ENCODE measurements at places on chromosomes 16 and 17.

GRCh38 chr16:59699786-59700185 is 965.7 kb upstream of the GOT2 start:
- no peak for DNase-seq

DNA sequence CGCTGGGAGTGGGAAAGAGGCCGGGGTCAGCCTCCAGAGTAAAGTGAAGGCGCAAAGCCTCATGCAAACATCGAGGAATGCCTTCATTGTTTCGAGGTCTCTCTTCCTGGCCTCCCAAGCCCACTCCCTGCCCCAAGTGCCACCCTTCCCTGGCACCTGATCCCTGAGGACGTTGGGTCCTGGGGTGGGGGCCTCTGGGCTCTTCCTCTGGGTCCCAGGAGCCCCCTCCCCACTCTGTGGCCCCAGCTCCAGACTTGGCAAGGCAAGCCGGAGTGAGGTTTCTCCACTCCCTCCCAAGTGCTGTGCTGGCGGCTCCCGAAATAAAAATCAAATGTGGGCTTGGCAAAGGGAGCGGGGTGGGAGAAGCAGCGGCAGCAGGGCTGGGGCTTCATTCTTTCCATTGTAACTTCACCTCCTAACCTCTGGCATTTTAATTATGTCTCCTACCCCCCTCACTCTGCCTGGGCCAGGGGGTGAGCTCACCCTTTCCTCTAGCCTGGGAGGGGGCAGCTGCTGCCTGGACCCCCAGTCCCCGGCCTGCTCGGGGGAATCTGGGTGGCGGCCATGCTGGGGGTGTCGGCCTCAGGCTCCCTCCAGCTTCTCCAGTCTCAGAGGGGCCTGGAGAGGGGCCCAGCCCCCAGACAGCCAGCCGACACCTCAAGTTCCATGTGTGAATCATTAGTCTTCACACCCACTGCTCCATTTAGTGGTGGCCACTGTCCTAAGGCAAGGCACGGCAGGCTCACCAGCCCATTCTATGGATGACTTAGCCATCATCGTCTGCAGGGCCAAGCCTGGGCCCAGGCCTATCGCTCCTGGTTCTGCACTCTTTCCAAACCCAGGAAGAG is 14.6 kb upstream of the TMEM92 start:
- DNase-seq: no peak

DNA sequence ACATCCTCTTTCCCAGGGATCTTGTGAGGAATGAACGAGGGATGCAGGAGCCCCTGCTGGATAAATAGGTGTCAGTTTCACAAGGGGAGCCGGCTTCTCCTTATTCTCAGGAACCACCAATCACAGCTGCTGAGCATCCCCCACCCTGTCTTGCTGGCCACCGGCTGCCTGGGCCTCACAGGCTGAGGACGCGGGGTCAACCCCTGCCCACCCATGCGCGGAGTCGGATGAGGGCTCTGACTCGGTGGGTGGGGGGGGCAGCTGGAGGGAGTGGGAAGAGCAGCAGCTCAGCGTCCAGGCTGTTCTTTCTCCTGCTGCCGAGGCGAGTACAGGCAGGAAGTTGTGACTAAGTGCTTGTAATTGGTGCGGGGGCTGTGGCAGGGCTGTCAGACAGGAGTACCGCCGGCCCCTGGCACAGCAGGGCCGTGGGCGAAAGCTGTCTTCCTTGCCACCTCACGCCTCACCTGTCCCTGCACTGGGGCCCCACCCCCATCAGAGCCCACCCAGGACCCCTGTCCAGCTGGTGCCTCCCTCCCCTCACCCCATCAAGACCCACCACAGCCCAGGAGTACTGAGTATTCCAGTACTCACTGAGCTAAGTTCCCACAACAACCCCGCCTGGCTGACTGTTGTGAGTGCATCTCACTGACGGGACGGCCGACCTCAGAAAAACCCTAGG is 11.0 kb upstream of the DPEP1 start:
- no peak for DNase-seq

DNA sequence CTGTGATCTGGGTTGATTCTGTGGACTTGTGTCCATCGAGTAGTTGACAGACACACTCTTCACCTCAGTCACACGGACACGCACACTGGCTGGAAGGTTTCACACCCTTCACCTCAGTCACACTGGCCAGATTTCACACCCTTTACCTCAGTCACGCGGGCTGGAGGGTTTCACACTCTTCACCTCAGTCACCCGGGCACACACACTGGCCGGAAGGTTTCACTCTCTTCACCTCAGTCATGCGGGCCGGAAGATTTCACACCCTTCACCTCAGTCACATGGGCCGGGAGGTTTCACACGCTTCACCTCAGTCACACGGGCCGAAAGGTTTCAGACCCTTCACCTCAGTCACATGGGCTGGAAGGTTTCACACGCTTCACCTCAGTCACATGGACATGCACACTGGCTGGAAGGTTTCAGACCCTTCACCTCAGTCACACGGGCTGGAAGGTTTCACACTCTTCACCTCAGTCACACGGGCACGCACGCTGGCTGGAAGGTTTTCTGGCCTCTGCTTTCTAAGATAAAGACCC is 96.2 kb downstream of the PGS1 start:
- peak; percentile 63 for DNase-seq

- DNase-seq: no peak
These were observed 1.0 kb upstream of the CA7 start for GRCh38 chr16:66843191-66843590.

- DNase-seq: no peak
These were observed 119.4 kb downstream of the OR1D5 start for GRCh38 chr17:2943981-2944380.

GRCh38 chr17:28147017-28147416 is 104.5 kb downstream of the NLK start:
- DNase-seq: no peak

- DNase-seq: no peak
These were observed 34.1 kb upstream of the SLC38A10 start for GRCh38 chr17:81328978-81329926.

- no peak for DNase-seq
These were observed 79.4 kb downstream of the RBFOX3 start for GRCh38 chr17:79531191-79532095.

- DNase-seq: no peak
These were observed 13.2 kb downstream of the IGFBP4 start for GRCh38 chr17:40456396-40456951.

DNA sequence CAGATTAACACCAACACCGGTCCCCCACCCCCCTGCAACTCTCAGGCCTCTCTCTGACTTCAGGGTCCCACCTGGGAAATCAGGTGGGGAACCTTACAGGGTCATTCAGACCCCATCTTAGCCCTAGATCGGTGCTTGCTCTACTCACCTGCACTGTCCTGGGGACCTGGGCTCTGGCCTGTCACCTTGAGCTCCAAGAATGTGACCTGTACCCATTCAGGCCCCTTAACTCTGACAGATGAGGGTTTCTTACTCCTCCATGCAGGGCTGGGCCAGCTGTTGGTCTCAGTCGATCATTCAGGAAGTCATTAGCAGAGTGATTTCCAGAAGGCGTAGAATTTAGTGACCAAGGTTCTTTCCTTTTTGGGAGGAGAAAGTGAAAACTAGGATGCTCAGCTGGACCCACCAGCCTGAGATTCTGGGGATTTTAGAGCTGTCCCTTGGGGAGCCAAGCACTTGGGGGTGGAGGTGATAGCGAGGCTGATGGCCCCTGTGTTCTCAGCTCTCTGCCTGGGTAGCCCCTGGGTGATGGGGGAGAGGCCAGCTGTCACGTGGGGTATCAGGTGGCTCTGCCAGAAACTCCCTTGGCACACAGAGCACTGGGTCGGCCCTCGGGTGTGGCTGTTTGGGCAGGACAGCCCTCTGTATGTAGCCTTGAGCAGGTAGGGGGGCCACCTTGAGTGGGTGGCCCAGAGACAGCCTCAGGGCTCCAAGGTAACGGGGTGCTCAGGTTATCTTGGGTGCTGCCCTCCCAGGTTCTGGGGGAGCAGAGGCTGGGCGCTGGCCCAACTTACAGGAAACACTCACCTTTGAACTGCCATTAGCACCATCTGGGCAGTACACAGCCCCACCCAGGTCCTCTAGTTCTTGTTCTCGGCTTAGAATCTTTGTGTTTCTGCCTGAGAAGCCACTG is 724 bp downstream of the MVP start:
- peak; percentile 52 for DNase-seq

Data from GM19239 (cell line).